ENCODE measurements at places on chromosomes 13 and 19.
A peak's percentile ranks its signal among the peaks of the same experiment; 100 is the strongest.

DNA sequence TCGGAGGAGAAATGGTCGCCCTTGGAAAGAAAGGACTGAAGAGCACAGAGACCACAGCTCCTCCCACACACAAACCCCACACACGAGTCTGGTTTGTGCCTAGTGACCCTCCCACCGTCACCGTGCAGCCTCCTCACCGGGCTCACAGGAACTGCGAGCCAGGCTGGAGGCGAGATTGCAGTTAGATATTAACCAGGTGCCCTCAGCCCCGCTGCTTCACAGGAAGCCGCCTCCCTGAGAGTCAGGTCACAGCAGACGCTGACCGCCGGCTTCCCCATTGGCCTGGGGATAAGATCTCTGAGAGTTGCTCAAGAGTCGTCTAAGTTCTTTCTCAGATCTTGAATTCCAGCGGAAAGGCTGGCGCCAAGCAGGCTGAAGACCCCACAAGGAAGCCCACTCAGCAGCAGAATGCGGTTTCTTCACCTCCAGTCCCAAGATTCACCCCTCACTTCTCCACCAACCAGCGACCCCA is 870 bp downstream of the ZNF44 start:
- peak; percentile 62 for DNase-seq

GRCh38 chr13:42038661-42039456 is 9.6 kb upstream of the DGKH start:
- no peak for DNase-seq

DNA sequence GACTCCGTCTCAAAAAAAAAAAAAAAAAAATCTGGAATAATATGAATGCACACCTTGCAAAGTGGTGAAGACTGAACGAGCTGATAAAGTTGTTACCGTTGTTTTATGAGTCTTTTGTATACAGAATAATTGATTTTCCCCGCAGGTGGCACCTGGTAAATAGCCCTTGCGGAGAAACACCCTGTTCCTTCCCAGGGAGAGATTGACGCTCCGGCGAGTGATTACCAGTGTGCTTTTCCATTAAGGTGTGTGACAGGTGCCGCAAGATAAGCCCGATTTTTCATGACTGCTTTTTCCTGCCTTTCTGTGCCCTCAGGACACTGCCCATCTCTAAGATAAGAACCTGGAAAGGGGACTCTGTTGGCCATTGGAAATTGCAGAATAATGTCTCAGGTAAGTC is 943 bp downstream of the ZNF302 start:
- no peak for DNase-seq

- DNase-seq: no peak
Observed at GRCh38 chr13:99542788-99543406, 41.6 kb downstream of the TM9SF2 start.

DNA sequence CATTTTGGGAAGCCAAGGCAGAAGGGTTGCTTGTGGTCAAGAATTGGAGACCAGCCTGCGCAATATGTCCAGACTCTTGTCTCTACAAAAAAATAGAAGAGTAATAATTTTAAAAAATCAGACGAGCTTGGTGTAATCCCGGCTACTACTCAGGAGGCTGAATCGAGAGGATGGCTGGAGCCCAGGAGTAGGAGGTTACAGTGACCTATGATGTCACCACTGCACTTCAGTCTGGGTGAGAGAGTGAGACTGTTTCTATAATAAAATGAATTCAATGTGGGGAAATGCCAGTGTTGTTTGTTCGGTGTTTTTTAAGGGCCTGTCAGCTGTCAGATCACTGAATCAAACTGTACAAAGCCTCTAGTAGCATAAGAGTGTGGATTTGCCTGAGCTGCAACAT is 1.2 kb upstream of the FBXL3 start:
- no peak for DNase-seq

DNA sequence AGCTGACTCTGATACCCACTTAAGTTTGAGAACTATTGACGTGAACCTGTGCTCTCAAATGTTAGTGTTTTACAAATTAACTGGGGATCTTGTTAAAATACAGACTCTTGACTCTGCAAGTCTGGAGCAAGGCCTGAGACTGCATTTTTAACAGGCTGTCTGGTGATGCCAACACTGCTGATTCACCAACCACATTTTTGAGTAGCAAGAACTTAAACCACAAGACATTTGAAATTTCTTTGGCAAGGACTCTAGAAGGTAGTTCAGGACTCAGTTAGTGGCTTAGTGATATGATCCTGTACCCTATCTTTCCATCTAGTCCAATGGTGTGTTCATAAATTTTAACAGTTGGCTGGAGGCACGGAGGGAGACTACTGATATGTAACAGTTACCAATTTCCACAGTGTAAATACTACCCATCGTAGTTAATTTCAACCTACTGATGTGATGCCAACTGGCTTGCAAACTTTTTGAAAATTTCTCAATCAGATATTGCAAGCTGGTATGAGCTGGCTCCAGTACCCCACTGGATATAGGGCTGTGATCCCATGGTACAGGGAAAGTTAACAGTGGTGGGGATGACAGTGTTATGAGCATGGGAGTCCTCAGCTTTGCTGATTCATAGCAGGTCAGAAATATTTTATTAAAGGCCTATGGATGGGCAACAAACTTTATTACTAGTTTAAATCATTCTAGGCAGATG is 255.1 kb downstream of the TBC1D4 start:
- DNase-seq: no peak

- peak; percentile 77 for DNase-seq
Observed at GRCh38 chr19:30743011-30743410, 370.8 kb downstream of the ZNF536 start.

- DNase-seq: no peak
Observed at GRCh38 chr13:39675904-39676303, 20.4 kb downstream of the COG6 start.

- no peak for DNase-seq
Observed at GRCh38 chr13:111623208-111623607, 302.8 kb downstream of the TEX29 start.

DNA sequence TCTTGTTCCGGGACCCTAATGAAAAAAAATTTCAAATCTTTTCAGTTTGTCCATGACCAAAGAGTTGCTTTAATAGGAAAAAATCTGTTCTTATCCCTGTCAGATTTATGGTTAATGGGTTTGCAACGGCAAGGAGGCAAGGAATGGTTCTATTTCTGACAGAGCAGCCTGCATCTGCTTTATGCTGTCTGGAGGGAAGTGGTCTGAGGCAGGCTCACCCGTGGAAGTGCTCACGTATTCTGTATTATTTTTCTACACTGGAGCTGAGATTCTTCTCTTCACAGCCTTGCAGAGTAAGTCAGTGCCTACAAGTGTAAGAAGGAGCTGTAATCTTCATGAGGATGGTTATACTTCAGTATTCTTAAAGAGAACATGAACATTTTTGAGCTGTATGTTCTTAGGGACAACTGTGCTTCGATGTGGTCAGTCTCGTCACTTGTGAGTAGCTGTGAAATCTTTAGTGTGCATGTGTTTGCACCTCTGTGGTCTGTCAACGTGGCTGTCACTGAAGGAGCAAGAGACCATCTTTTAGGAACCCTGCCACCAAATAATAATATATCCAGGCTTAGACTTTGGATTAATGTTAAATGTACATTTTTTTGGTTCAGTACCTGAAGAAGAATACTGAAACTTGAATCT is 114.3 kb downstream of the DNAJC3 start:
- no peak for DNase-seq

DNA sequence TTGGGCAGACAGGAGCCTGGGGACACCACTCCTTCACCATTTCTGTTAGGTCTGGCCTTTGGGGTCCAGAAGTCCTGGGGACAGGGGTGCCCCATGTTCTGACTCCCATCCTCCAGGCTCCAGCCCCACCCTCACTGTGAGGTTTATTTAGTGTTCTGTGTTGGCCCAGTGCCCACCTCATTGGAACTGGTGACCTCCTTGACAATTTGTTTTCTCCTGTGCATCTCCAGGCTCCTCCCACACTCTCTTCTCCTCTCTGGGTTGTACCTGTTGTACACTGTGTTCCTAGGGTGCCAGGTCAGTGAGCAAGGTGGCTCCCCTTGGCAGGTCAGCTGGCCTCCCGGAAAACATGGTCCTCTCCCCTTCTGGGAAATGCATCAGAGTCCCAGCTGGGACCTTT is 110.8 kb downstream of the ZNF536 start:
- no peak for DNase-seq

- DNase-seq: no peak
Observed at GRCh38 chr19:11239377-11240000, at the start of gene ANGPTL8. Gene ANGPTL8 (plus strand): TSS chr19:11239619. CDS start chr19:11239638, 19 bp downstream.

GRCh38 chr13:27125357-27126282 is 46.0 kb downstream of the USP12 start:
- DNase-seq: no peak

- no peak for DNase-seq
Observed at GRCh38 chr19:51001515-51001914, at the start of gene KLK8. Gene KLK8 (minus strand): TSS chr19:51001604. CDS start chr19:51001167, 437 bp downstream.

DNA sequence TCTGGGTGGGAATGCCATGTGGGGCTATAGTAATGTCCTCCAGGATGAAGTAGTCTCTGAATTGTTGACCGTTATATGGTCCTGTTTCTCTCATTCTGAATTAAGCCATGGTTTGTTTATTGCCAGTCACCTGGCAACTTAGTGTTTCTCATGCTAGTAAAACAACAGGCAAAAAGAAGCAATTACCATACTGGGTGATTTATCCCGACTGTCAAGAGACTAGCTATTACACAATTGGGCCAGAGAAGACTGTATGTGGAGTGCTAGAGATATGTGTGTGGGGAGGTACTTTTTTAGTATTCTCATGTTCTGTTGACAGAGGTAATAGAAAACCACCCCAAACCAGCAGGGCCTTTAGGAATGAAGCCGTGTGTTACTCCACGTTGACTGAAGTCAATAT is 258.2 kb downstream of the TDRD3 start:
- no peak for DNase-seq

GRCh38 chr13:53743906-53744305 is 715.3 kb downstream of the OLFM4 start:
- DNase-seq: no peak

DNA sequence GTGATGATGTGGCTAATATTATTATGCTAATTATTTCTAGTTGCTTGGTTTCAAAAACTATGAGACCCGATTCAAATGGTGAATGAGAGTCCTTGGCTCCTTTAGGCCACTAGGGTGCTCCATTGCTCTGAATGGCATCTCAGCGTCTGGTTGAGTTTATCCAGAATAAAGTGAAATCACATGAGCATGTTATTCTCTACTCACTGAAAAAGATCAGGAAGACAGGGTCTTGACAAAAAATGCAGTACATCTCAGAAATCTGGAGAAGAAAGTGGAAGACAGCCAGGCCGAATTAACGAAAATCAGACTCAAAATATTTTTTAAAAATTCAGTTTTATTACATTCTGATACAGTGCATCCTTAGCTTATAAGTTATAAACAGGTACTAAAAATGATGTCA is 516.2 kb downstream of the MYO16 start:
- peak; percentile 45 for DNase-seq

- DNase-seq: no peak
Observed at GRCh38 chr13:45779901-45780300, 71.7 kb downstream of the SIAH3 start.

- DNase-seq: no peak
Observed at GRCh38 chr13:34698945-34699344, 243.1 kb upstream of the NBEA start.

DNA sequence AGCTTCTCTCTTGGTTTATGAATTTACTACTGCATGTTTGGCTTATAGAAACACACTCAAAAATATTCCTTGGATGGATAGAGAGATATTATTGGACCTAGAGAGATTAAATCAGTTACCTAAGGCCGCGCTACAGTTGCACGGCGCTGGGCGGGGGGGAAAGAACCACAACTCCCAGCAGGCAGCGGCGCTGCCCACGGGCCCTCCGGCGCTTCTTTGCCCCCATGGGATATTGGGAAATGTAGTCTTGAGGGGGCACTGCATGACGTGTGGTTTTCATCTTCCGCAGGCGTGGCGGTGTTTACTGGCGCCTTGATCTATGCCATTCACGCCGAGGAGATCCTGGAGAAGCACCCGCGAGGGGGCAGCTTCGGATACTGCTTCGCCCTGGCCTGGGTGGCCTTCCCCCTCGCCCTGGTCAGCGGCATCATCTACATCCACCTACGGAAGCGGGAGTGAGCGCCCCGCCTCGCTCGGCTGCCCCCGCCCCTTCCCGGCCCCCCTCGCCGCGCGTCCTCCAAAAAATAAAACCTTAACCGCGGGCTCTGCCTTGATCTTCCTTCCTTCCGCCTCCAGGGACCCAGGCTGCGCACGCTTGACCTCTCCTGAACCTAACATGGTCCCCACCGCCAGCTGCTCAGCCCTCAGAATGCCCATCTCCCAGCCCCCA is 4.8 kb downstream of the EMP3 start:
- peak; percentile 90 for DNase-seq

GRCh38 chr13:96871469-96871868 is 122.8 kb downstream of the OXGR1 start:
- no peak for DNase-seq

GRCh38 chr13:29448174-29448573 is 147.3 kb downstream of the SLC7A1 start:
- no peak for DNase-seq

- peak; percentile 65 for DNase-seq
Observed at GRCh38 chr19:55406826-55407549, 600 bp downstream of the UBE2S start.

GRCh38 chr13:84139561-84140158 is 257.4 kb upstream of the SLITRK1 start:
- no peak for DNase-seq

GRCh38 chr13:39982745-39983144 is 327.3 kb downstream of the COG6 start:
- no peak for DNase-seq

- no peak for DNase-seq
Observed at GRCh38 chr13:33490461-33491327, 205.1 kb upstream of the STARD13 start.

DNA sequence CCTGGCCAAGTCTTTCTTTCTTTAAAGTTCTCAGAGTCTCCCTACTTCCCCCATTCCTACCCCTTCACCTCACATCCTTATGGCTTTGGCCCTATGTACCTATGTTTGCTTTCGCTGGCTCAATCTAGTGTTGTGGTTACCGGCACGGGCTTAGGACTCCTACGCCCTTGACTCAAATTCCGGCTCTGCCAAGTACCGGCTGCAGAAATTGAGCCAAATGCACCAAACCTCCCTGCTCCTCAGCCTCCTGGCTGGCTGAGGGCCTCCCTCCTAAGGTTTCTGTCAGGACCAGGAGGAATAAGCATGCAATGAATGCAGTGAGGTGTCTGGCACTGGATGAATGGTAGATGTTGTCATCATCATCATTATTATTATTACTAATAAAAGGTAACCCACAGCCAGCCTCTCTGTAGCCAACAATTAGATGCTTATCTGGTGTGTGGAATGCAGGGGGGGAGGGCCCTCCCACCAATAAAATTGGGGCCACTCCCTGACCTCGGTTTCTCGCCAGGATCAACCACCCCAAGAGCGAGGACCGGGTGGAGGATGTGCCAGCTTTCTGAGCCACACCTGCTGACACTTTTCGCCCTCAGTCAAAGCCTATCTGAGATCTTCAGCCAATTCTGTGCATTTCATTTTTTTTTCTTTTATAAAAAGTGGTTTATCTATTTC is 20.7 kb downstream of the KLK5 start:
- no peak for DNase-seq

GRCh38 chr19:13483215-13483614 is 23.1 kb downstream of the CACNA1A start:
- no peak for DNase-seq

DNA sequence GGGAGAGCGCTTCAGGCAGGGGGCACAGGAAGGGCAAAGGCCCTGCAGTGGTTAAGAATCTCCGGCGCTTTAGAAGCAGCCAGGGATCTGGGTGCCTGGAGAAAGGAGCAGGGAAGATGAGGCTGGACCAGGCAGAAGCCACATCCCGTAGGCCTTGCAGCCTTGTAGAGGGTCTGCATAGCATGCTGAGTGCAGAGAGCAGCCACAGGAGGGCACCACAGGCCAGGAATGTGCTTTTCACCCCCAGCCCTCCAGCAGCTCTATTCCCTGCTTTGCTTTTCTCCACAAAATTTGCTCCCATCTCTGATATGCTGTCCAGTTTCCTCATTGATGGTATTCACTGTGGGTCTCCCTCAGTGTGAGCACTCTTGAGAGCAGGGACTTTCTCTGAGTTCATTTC is 5.7 kb downstream of the WDR62 start:
- DNase-seq: peak; percentile 83
